A673 (cell line): ENCODE measurements at places on chromosomes 12 and 14. TPM values are rescaled to one million over a fixed set of nuclear protein-coding genes. Genes with fewer than 3 reads are reported as not detected.
A peak's percentile ranks its signal among the peaks of the same experiment; 100 is the strongest.

CD69 gene
- total RNA-seq = 0.26 TPM in 1 of 2 replicates, not detected in the other

RHNO1 gene
- total RNA-seq = 71.7 and 79.9 TPM in 2 replicates

IKBIP gene
- total RNA-seq = 23.2 and 24.3 TPM in 2 replicates

- peak; percentile 61 for DNase-seq
These were observed 35.7 kb downstream of the MRPL42 start for GRCh38 chr12:93502802-93503623.

DNA sequence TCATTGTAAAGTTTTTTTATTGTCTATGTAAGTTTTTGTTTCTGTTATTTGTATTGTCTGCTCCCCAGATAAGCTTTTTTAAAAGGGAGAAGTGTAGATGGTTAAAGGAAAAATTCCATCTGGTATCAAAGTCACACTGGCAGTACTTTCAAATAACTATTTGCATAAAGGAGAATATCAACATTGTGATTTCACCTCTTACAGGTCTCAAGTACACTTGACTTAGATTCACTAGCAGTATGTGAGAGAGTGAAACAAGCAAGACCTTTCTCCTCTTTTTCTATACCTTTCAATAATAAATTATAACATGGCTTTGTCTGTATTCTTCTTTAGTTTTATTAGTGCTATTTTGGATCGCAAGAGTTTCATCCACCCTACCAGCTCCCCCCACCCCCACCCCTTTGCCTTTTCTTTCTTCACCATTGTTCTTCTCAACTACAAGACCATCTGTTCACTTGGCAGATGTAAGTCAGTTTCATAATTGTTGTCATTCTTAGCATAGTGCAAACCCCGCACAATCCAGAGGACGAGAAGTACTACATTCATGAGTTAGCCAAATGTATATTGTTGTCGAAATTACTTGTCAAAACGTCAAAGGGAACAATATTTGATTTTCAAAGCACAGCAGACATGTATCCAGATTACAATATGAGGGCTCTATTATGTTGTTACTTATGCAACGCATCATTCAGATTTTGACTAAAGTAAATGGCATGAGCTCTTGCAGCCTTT, 602.7 kb upstream of the FLRT2 start:
- DNase-seq = no peak

DNA sequence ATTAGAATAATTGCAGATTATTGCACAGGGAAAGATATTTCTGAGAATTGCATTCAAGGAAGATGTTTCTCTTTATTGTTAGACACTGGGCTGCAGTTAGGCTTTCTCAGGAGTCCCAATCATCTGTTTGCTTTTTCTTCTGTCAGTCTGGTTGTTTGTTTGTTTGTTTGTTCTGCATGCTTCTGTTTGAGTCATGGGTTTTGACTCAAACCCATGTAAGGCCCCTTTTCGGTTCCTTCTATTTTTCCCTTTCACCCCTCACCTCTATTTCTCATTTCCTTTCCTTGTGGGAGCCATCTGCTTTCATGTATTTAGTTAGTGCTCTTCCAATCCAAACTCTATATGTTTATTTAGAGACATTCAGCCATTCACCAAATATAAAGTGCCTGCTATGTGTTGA, 25.1 kb upstream of the CISTR start:
- no peak for DNase-seq

DNA sequence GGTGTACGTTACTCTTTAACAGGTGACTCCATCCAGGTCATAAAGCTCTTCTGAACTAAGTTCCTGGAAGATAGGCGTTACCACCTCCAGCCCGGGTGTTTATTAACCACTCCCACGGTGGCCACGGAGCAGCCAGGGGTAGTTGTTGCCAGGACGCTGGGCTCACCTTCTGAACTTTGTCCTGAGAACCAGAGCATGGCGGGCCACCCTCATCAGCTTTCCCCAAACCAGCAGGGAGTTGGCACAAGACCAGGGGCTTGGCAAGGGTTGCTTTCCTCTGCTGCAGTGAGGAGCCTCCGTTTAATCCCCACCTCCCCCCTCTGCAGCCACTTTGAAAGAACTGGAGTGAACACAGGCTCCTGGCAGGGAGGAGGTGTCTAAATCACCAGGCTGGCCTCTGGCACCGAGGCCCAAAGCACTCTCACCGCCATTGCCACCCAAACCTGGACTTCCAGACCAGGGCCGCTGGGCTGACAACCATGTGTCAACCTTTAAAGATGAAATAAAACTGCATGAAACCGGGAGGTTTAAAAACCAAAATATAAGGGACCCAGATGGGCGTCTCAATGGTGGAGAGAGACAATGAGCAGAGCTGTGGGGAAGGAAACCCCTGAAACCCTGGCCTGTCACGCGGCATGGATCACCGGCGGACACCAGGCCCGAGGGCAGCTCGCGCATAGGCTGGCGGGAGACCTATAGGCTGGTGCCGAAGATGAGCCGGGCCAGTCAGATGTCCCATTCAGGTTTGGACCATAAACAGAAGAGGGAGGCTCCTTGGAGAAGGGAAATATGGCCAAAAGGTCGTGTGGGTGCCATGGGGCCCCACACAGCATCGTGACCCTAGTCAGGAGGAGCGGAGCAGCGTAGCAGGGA, 30.9 kb upstream of the TDRD9 start:
- no peak for DNase-seq

DNA sequence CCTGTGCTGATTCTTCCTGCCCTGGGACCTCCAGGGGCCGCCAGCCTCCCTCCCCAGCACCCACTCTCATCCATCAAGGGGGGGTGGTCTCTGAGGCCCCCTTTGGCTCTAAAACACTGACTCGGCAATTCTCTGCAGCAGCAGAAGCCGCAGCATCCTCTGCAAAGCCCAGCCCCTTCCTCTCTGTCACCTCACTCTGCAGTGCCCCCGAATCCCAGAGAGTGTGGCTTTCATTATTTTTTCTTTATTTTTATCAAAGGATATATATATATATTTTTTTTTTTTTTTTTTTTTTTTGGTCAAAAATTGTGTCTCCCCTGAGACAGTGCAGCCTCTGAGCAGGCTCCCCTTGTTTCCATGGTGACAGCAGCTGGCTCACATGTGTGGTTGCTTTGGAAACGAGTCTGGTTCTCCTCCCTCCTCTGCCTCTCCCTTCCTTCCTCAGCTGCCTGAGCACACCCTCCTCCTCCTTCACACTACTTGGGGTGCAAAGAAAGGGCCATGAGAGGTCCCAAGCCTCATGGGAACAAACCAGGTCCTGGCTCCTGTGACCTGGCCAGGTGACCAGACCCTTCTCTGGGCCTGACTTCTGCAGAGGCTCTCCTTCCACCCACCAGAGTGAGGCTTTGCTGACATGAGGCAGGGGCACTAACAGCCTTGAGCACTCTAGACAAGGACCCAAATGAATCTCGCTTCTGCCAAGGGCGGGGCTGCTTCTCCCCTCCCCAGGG, 100.5 kb downstream of the LRRC74A start:
- DNase-seq = peak; percentile 78

GRCh38 chr14:98580131-98580678, 691.8 kb downstream of the BCL11B start:
- peak; percentile 50 for DNase-seq

DNA sequence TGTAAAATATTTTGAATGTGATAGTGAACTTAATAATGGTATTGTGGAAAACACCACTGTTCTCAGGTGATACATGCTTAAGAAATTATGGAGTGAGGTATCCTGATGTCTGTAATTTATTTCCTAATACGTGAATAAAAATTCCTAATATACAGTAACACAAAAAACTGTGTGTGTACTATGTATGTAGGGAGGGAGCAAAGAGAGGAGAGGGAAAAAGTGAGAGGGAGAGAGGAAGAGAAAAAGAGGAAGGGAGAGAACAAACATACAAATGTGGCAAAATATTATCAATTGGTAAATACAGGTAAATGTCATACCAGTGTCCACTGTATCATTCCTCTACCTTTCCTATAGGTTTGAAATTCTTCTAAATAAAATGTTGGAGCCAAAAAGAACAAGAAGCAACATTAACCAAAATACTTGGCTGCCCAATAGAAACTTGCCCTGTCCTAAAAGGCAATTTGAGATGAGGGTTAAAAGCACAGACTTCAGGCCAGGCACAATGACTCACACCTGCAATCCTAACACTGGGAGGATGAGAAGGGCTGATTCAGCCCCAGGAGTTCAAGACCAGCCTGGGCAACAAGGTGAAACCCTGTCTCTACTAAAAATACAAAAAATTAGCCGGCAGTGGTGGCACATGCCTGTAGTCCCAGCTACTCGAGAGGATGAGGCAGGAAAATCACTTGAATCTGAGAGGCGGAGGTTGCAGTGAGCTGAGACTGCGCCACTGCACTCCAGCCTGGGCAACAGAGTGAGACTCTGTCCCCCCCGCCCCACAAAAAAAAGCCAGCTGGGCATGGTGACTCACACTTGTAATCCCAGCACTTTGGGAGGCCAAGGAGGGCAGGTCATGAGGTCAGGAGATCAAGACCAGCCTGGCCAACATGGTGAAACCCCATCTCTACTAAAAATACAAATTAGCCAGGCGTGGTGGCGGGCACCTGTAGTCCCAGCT, 14.5 kb downstream of the R3HDM2 start:
- DNase-seq = no peak
